ENCODE measurements at places on chromosomes 6 and 20. TPM values are rescaled to one million over a fixed set of nuclear protein-coding genes. Genes with fewer than 3 reads are reported as not detected.

GRCh38 chr6:120735641-120736040 lies 598.6 kb downstream of the TBC1D32 start:
- no peak for DNase-seq

Gene PLEKHG1
- 4.1 TPM for total RNA-seq

DNA sequence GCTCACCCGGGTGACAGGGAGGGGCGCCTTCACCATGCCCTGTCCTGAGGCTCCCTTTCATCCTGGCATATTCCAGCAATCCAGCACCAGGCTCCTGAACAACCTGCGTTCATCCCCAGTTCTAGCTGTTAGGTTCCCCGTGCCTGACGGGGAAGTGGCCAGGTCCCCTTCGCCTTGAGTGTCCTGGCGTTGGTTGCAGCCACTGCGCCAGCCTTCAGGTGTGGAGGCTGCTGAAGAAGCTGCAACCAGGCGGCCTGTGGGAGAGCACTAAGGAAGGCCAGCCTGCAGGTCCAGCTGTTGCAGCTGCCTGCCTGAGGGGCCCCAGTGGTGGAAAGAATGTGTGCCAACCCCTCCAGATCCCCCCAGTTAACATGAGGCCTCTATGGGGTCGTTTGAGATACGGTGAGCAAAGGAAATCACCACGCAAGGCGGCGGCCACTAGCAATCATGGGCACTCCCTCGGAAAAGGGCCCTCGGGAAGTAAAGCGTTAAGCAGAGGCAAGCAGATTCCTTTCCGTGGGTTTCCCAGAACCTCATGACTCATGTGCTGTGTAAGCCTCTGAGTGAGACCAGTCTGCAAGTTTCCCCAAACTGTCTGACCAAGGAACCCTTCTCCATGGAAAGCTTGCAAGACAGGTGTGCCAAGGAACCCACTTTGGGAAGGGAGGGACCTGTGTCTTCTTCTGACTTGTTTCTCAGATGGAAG lies 320.8 kb downstream of the TAF4 start:
- no peak for DNase-seq

GRCh38 chr6:6412700-6413099 lies 92.2 kb upstream of the F13A1 start:
- no peak for DNase-seq

DNA sequence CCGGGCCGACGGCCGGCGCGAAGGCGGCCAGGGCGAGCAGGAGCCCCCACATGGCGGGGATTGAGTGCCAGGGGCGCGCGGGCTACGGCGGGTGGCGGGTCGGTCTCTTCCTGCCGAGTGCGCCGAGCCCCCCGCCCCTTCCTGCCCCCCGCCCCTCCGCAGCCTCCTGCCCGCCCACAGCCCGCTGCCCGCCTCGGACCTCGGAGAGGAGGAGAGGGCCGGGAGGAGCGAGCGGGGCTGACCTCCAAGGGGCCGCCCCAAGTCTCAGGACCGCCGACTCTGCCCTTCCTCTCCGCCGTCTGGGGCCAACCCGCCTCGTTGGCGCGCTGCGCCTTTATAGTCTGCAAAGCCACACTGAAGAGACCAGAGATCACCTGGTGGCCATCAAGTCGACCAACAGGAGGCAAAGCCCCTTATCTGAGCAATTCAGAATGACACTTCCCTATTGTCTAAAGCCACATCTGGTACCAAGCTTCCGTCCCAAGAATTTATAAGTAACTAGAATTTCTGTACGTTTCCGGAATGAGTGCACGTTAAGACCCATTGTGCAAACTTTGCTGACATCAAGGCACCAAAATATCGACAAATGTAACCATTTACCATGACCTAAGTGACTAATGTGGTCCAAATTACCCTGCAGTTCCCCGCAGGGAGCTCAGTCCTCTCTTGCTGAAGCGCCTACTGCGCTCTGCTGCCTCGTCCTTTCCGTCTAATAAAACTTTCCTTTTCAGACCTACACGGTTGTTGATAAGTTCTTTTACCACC lies at the start of gene CPXM1:
CPXM1 (minus strand) TSS at position 107 of the 765 bp plus-strand sequence; CDS start at position 52, 55 bp downstream.
- no peak for DNase-seq

- no peak for DNase-seq
Measured at GRCh38 chr20:45959126-45959525, 12.9 kb downstream of the ZNF335 start.

Gene MAP7
- not detected for total RNA-seq

- DNase-seq, result no peak
Measured at GRCh38 chr6:23218751-23219150, 649.4 kb downstream of the HDGFL1 start.

GRCh38 chr6:125046107-125046925 lies 84.1 kb downstream of the RNF217 start:
- no peak for DNase-seq

GRCh38 chr6:144678844-144679243 lies 393.7 kb downstream of the UTRN start:
- DNase-seq, result no peak

- DNase-seq, result no peak
Measured at GRCh38 chr6:57109880-57110279, 19.9 kb downstream of the ZNF451 start.

GRCh38 chr6:7868926-7869325 lies 41.7 kb downstream of the TXNDC5 start:
- no peak for DNase-seq
